HT-29 (cell line): ENCODE measurements at places on chromosomes 3 and 15.
A peak's percentile ranks its signal among the peaks of the same experiment; 100 is the strongest.

GRCh38 chr15:45795440-45796069 lies 160.7 kb downstream of the SQOR start:
- DNase-seq, result peak; percentile 85

- no peak for DNase-seq
Measured at GRCh38 chr15:62272290-62272689, 107.2 kb upstream of the C2CD4B start.

- DNase-seq, result peak; percentile 19
Measured at GRCh38 chr3:9497821-9498565, 55.6 kb downstream of the LHFPL4 start.

DNA sequence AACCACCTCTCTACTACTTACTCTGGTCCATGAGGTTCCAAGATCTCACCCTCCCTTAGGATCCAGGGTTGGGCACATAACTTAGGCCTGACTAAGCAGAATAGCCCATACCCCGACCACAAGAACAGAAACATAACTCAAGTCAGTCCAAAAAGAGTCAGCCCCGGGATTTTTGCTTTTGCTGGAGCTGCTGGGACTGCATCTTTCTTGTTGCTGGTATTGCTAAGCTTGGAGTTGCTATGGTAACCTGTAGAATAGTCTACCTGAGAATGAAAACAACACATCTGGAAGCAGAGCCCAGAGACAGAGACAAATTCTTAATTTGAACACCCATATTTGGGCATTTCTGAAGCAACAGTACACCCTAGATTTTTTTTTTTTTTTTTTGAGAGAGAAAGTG lies 6.5 kb downstream of the RUBCN start:
- no peak for DNase-seq

DNA sequence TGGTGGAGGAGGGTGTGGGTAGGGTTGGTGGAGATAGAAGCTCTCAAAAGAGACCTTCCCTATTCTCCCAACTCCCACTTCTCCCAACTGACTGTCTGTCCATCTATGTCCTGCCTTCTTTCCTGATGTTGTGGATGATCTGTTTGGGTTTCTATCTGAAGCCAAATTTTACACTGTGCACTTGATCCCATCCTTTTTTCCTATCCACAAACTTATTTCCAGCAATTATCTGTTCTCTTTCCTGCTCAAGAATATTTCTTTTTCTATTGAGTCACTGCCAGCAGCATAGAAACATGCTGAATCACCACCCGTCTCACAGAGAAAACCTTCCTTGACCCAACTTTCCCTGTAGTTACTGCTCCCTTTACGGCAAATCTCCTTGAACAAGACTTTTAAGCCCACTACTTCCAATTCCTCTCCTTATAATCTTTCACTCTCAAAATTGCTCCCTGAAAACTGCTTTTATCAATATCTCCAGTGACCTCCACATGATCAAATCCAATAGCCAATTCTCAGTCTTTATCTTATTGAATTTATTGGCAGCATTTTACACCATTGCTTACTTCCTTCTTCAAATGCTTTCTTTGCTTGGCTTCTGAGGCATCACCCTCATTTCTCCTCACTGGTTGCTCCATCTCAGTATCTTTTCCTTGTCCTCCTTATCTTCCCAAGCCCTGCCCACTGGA lies 141.2 kb upstream of the SLC7A14 start:
- DNase-seq, result no peak

GRCh38 chr3:137990427-137990826 lies 19.5 kb upstream of the CLDN18 start:
- no peak for DNase-seq

DNA sequence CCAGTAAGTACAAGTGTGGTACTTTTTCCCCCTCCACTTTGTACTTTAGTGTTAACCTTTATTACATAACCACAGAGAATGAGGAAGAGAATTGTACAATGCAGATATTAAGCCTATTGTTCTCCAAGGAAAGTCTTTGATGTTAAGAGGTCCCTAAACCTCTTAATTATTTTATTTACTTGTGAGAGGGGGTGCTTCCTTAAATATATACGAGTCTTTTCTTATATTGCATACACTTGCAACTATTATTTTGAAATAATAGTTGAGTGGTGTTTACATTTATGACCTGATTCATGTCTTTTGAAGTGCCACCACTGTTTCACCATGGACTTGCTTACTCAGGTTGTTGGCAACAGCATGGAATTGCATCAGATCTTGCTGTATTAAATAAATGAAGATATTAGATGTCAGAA lies 10.1 kb downstream of the USP3 start:
- DNase-seq, result peak; percentile 84

GRCh38 chr15:90774731-90775514 lies 57.8 kb downstream of the BLM start:
- no peak for DNase-seq

GRCh38 chr3:190558316-190558715 lies 44.4 kb downstream of the IL1RAP start:
- DNase-seq, result no peak

DNA sequence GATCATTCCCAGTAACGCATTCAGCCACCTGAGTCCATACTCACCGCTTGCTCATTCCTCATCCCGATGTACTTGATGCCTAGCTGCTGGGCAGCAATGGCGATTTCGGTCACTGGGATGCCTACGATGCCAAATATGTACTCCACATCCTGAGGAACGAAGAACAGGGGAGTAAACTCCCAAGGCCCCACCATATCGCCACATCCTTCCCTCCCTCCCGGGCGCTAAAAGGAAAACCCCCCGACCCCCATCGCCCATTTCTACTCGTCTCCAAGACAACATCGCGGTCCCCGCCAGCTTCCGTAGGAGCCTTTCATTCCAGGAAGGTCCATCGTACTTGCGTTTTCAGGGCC lies 347 bp downstream of the HACL1 start:
- DNase-seq, result no peak

DNA sequence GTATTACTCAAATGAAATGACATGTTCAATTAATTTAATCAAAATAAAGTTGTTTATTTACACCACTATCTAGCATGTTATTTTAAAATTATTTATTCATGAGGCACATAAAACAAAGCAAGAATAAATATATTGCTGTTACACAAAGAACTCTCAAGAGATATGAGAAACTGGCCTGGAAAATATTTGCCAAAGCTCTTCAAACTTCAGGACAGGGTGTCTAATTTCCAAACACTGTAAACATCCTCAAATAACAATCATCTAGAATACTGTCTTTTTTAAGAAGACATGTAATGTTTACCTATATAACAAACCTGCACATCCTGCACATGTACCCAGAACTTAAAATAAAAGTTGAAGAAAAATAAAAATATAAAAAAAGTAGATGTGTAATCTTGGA lies 876.6 kb downstream of the TUSC7 start:
- DNase-seq, result no peak

DNA sequence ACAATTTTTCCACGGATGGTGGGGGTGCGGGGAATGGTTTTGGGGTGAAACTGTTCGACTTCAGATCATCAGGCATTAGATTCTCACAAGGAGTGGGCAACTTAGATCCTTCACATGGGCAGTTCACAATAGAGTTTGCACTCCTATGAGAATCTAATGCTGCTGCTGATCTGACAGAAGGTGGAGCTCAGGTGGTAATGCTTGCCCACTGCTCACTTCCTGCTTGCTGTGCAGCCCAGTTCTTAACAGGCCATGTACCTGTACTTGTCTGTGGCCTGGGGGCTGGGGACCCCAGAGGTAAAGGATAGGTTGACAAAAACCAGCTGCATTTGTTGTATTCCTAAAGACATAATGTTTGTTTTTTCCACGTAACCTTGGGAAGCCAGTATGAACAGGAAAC lies 16.0 kb downstream of the DZIP3 start:
- DNase-seq, result no peak

DNA sequence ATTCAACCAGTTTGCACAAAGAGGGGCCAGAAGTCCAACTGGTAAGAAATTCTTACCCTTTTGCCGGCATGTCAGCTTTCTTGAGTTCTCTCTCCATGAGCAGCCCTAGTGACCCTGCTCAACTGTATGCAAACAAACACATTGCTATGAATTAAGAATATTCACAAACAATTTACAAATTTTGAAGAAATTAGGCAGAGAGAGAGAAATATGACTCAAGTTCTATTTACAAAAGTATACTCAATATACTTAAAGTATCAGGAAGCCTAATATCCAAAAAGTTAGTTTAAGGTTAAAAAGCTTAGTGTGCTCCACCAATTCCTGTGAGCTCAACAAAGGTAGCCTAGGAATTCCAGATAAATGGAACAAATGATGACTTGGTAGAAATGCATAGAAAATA lies 3.5 kb upstream of the EHHADH start:
- no peak for DNase-seq
